Spinal cord (tissue), 10 donors: ENCODE measurements at places on chromosomes 12 and 14. TPM values are rescaled to one million over a fixed set of nuclear protein-coding genes. Genes with fewer than 3 reads are reported as not detected.

DNA sequence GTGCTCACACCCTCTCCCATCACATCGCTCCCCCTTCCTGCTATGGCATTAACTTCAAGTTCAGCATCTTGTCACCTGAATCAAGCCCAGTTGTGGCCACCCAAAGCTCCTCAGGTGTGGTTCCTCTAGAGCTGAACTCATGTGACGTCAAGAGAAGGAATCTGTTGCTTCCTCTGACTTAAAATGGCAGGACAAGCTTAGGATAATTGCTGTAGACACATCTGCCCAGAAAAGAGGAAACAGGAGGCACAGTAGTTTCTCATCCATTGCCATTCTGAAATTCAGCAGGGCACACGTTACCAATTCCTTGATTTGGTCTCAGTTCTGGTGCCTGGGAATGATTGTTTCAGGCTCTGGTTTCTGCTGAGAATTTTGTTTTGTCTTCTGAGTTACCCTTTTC lies 52.1 kb downstream of the RCOR1 start:
- no peaks in the 10 kb centered on the region for H3K27me3 ChIP-seq
- no peak for DNase-seq
- H3K4me3 ChIP-seq, result no peak overlapping the region
- H3K36me3 ChIP-seq, result no peaks in the 10 kb centered on the region
- no peak overlapping the region for H3K27ac ChIP-seq

GRCh38 chr12:49661191-49661590 lies 37.8 kb downstream of the PRPF40B start:
- H3K4me3 ChIP-seq, result no peak overlapping the region
- peaks cover 31% of the 10 kb centered on the region for H3K36me3 ChIP-seq
- H3K27ac ChIP-seq, result no peak overlapping the region
- H3K27me3 ChIP-seq, result no peaks in the 10 kb centered on the region
- peaks cover 21% of the 10 kb centered on the region for H3K4me1 ChIP-seq

DNA sequence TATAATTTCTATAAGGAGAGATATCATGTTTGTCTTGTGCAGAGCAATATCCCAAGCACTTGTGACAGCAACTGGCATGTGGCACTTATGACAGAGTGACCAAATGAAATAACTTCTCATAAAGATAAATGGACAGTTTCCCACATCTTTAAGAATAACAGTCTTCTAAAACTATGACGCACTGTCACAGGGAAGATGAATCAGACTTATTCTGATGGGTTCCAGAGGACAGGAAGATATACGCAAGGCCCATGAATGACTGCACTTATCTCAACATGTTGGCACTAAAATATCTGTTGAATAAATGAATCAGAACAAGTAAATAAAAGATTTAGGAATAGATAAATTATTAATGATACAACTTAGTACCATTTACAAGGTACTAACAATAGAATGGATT lies 465.8 kb upstream of the SYT1 start:
- no peak overlapping the region for H3K4me3 ChIP-seq
- H3K27ac ChIP-seq, result no peak overlapping the region
- no peaks in the 10 kb centered on the region for H3K36me3 ChIP-seq
- H3K27me3 ChIP-seq, result no peaks in the 10 kb centered on the region
- H3K4me1 ChIP-seq, result no peaks in the 10 kb centered on the region

DNA sequence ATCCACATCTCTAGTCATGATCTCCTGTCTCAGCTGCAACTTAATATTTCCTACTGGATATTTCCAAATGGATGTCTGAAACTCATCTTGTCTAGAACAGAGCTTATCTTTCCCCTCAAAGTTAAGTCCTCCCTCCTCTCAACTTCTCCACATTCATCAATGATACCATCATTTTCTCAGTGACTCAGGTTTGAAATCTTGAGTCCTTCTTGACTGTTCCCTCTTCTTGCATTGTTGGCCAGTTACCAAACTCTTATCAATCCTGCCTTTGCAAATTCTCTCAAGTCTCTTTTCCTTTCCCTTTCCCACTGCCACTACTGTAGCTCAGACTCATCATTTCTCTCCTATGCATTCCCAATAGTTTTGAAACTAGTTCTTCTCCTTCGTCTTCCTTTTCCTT lies 14.3 kb upstream of the CHURC1 start:
- H3K4me1 ChIP-seq, result no peaks in the 10 kb centered on the region
- DNase-seq, result no peak
- H3K36me3 ChIP-seq, result no peaks in the 10 kb centered on the region
- H3K4me3 ChIP-seq, result no peak overlapping the region
- no peaks in the 10 kb centered on the region for H3K27me3 ChIP-seq
- H3K27ac ChIP-seq, result no peak overlapping the region

DNA sequence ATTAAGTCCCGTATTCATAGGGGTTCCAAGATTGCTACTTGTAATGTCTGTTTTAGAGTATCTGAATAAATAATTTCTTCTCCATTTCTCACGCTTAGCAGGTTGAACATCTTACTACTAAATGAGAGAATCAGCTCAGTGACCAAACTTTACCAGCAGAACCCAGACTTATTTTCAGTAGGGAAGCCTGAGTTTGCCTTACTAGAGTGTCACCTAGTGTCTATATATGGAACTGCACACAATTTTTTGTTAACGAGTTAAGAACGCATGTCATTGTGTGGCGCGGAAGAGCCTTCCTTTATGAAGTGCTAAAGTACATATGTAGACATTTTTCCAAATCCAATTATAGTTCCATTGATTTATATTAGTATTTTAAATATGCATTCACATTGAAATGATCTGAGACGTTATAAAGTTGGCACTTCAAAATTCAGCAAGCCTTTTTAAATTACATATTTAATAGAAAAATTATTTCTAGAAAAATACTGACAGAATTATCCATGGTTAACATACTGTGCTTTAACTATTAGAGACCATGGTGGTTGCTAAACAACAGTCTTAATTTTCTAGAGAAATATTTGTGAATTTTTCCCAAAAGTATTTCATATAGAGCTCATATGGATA lies 88.3 kb downstream of the RPS29 start:
- no peak overlapping the region for H3K27ac ChIP-seq
- H3K4me3 ChIP-seq, result no peak overlapping the region
- no peaks in the 10 kb centered on the region for H3K36me3 ChIP-seq

DNA sequence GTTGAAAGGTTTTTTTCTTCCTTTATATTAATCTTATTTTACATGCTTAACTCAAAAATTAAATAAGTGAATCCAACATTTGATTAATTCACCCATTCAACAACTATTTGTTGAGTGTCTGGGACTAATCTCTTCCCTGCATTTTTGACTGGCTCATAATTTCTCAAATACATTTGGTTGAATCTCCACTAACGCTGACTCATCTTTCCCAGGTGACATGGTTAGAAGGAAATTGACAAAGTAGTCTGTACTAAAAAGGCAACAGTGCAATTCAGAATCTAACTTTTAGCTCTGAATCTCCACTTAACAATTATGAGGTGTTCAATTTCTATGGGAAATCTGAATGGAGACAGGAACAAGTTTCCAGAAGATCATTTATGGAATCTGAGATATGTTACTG lies 88.9 kb downstream of the LIN7A start:
- H3K27ac ChIP-seq, result no peak overlapping the region
- no peak overlapping the region for H3K4me3 ChIP-seq
- no peaks in the 10 kb centered on the region for H3K27me3 ChIP-seq
- H3K36me3 ChIP-seq, result no peaks in the 10 kb centered on the region
- H3K4me1 ChIP-seq, result no peaks in the 10 kb centered on the region
- no peak for DNase-seq

GRCh38 chr12:49507139-49507538 lies 31.7 kb upstream of the KCNH3 start:
- H3K36me3 ChIP-seq, result peaks cover 5% of the 10 kb centered on the region
- H3K27me3 ChIP-seq, result no peaks in the 10 kb centered on the region
- DNase-seq, result no peak
- no peak overlapping the region for H3K27ac ChIP-seq
- H3K4me3 ChIP-seq, result no peak overlapping the region

DNA sequence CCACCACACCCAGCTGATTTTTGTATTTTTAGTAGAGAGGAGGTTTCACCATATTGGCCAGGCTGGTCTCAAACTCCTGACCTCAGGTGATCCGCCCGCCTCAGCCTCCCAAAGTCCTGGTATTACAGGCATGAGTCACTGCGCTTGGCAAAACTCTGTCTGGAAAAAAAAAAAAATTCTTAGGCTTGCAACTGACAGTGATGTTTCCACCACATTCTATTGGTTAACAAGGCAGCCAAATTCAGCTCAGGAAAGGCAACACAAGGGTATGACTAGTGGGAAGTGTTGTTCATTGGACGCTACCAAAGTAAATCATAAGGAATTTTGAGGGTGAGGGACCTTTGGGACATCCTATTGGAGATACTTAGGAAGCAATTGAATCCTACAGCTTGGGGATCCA lies 2.9 kb upstream of the SBNO1 start:
- DNase-seq, result no peak
- H3K4me3 ChIP-seq, result no peak overlapping the region
- peaks cover 16% of the 10 kb centered on the region for H3K4me1 ChIP-seq
- H3K36me3 ChIP-seq, result no peaks in the 10 kb centered on the region

GRCh38 chr14:53023325-53023724 lies 72.5 kb upstream of the FERMT2 start:
- H3K4me3 ChIP-seq, result no peak overlapping the region
- H3K4me1 ChIP-seq, result peaks cover 4% of the 10 kb centered on the region
- H3K27ac ChIP-seq, result no peak overlapping the region
- H3K36me3 ChIP-seq, result no peaks in the 10 kb centered on the region
- no peaks in the 10 kb centered on the region for H3K27me3 ChIP-seq

GRCh38 chr14:93039649-93040315 lies 75.9 kb downstream of the ITPK1 start:
- H3K36me3 ChIP-seq, result peaks cover 5% of the 10 kb centered on the region
- no peak overlapping the region for H3K4me3 ChIP-seq
- H3K4me1 ChIP-seq, result peaks cover 66% of the 10 kb centered on the region
- peak overlapping the region; percentile 73 for H3K27ac ChIP-seq
- no peak for DNase-seq

The CPNE6 gene
- total RNA-seq, result 1.7 TPM

The FITM1 gene
- total RNA-seq, result 0.77 TPM

The FKBP3 gene
- 65.0 TPM for total RNA-seq
